ENCODE measurements at places on chromosomes 1 and 21.

DNA sequence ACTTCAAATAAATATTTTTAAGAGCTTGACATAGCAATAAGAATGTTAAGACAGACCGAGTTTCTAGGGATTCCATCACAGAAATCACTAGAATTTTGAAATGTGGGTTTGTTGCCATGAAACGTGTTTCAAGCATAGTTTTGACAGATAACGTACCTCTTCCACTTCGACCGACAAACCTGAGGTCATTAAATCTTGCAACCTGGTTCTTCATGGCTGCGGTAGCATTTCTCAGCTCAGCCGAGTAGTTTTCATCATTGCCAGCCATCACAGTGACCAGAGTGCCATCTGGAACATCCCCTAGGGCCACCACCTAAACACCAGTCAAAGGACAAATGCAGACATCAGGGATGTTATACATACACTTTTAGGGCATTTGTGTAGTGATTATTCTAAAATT, 168.7 kb downstream of the RUNX1 start:
- no peak for DNase-seq

- no peak for DNase-seq
Observed at GRCh38 chr1:54567961-54568360, 19.9 kb downstream of the ACOT11 start.

- no peak for DNase-seq
Observed at GRCh38 chr1:207978441-207978840, 67.5 kb upstream of the CD34 start.

GRCh38 chr1:151680391-151680790, 36.2 kb downstream of the CELF3 start:
- DNase-seq: no peak

GRCh38 chr1:78854556-78854955, 152.0 kb downstream of the ADGRL4 start:
- no peak for DNase-seq

- no peak for DNase-seq
Observed at GRCh38 chr1:205444931-205445645, 10.8 kb downstream of the BLACAT1 start.

DNA sequence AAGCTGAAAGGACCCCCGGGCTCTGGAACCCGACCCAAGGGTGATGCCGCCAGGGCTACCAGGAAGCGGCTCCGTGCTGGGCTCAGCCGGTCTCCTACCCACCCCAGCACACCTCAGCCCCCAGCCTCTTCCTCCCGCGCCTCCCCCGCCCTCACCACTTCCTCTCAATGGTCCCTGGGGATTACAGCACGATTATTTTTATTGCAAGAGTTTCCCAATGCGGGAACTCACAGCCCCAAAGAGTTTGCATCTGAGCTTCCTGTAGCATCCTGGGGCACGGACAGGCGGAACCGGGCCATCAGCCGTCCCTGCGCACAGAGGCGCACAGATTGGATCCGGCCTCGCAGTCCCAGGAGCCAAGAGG, 8.7 kb upstream of the SLX9 start:
- no peak for DNase-seq

GRCh38 chr1:43464681-43465504, 11.2 kb upstream of the HYI start:
- no peak for DNase-seq

GRCh38 chr1:3304246-3304645, 150.2 kb upstream of the ARHGEF16 start:
- DNase-seq: no peak

DNA sequence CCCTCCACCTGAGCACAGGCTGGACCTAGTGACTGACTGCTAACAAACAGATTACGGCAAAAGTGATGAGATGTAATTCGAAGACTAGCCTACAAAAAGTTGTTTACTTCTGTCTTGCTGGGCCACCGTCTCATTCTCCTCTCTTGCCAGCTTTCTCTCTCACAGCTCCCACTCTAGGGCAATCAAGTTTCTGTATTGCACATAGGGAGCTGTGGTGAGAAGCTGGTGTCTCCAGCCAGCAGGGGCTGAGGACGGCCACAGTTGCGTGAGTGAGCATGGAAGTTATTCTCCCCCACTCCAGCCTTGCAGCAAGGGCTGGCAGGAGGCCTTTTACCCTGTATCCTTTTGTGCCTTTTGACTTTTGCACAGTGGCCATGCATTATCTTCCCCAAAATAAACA, 8.6 kb upstream of the COL6A2 start:
- DNase-seq: no peak

GRCh38 chr1:9957726-9958125, 14.5 kb downstream of the NMNAT1 start:
- DNase-seq: no peak

DNA sequence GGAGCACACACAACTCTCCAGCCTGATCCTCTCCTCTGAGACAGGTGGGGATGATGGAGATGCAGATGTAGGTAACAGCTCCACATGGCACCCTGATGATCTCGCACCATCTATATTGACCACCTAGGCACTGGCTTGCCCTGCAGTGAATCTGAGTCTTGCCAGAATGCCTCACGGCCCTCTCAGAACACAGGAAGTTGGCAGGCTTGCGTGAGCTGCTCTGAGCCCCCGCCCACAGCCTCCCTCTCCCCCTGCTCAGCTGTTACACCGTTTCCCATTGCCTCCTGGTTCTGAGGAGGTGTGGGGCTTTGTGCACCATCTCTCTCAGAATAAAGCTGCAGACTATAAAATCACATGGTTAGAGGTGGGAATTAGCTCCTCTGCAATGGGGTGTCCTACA, 48.0 kb downstream of the URB2 start:
- no peak for DNase-seq

DNA sequence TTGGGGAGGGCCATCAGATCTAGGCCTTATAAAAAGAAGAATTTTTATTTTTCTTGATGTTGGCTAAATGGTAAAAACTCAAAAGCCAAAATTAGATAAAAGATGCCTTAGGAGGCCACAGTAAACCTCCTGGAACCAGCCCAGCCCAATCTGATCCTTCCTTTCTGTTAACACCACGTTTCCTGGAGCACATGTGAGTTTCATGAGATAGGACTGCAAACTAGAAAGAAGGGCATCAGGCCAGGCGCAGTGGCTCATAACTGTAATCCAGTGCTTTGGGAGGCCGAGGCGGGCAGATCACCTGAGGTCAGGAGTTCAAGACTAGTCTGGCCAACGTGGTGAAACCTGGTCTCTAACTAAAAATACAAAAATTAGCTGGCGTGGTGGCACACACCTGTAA, 6.7 kb downstream of the HSF2BP start:
- DNase-seq: no peak

- DNase-seq: peak; percentile 17
Observed at GRCh38 chr1:16048573-16049189, 5.1 kb downstream of the CLCNKB start.

DNA sequence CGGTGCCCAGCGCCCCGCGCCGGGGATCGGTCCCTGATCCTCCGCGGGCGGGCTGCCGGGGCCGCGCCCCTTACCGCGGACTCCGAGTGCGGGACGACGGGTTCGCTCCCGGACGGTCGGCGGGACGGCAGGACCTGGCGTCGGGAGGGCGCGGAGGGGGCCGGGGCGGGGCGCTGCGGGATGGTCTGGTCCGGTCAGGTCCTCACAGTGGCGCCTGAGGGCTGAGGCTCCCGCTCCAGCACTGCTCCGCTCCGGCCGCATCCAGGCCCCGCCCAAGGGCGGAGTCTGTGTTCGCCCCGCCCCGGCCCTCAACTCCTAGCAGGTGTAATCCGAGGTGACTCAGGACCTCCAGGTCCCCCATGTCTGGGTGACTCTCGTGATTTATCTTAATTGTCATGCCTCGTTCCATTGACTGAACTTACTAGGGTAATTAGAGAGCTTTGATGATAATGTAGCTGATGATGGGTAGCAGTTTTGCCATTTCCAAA, at the start of gene RAB3B:
TSS of gene RAB3B (minus strand) at position 223 of the 488 bp plus-strand sequence. CDS start 13,583 bp downstream, outside the sequence.
- peak; percentile 75 for DNase-seq

GRCh38 chr1:67190942-67191341, 24.7 kb downstream of the IL23R start:
- DNase-seq: no peak

DNA sequence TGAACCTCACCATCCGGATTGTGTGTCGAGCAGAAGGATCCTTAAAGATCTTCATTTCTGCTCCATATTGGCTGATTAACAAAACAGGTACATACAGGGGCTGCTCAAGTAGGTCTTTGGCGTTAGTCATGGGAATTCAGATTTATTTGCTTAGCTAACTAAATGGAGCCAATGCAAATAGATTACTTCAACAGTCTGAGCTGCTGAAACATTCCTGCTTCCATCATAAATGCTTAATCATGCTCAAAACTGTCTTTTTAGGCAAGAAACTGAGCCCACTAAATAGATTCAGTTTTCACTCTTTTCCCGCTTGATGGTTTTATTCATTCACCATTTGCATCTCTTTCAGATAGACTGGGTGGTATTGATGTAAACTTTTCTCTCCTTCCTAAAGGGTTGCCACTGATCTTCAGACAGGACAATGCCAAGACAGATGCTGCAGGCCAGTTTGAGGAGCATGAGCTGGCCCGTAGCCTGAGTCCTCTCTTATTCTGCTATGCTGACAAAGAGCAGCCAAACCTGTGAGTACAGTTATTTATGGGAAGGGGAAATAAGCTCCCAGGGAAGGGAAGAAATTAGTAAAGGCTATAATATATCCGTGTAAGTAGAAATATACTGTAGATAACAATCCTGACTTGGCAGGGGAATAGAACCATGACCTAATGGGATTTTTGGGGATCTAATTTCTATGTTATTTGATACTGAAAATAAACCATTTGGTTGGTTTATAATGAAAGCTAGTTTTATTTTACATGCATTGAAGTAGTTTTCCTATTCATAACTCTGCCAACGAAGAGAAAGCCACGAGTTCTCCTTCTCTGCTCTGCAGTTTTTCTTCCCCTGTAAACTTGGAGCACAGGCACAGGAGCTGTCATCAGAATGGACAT, 126.4 kb downstream of the VPS13D start:
- DNase-seq: no peak

DNA sequence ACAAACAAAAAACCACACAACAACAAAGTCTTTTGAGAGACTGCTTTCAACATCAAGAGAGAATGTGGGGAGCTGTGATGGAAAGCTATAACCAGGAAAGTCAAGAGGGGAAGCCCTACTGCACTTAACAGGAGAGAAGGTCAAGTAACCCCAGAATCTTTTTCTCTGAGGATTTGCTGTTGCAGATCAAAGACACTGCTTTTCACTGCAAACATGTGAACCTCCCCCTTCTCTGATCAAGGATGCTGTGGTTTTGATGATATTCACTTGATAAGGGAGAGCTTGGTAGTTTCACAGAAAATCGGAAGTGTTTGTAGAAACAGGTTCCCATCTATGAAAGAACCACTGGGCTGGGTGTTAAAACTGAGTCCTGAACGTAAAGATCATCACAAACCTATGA, 4.8 kb downstream of the ETV3 start:
- no peak for DNase-seq

DNA sequence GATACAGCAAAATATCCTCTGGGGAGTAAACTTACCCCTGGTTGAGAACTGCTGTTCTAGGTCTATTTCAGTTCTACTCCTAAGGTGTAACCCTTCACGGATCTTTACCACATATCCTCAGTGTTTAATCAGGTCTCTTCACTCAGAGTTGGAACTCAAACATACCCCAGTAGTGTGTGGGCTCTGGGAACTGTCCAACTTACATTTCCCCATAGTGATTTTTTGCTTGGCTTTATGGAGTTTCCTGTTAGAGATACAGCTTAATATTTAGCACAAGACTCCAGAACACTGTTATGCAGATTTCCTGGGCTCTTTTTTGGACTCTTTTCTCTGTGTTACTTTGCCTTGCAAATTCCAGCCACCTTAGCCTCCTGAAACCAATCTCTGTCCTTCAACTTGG, 26.7 kb upstream of the LIN9 start:
- DNase-seq: no peak

- DNase-seq: no peak
Observed at GRCh38 chr1:160332516-160332915, 10.5 kb downstream of the COPA start.

GRCh38 chr1:5514527-5515183, 477.6 kb downstream of the NPHP4 start:
- DNase-seq: peak; percentile 39

DNA sequence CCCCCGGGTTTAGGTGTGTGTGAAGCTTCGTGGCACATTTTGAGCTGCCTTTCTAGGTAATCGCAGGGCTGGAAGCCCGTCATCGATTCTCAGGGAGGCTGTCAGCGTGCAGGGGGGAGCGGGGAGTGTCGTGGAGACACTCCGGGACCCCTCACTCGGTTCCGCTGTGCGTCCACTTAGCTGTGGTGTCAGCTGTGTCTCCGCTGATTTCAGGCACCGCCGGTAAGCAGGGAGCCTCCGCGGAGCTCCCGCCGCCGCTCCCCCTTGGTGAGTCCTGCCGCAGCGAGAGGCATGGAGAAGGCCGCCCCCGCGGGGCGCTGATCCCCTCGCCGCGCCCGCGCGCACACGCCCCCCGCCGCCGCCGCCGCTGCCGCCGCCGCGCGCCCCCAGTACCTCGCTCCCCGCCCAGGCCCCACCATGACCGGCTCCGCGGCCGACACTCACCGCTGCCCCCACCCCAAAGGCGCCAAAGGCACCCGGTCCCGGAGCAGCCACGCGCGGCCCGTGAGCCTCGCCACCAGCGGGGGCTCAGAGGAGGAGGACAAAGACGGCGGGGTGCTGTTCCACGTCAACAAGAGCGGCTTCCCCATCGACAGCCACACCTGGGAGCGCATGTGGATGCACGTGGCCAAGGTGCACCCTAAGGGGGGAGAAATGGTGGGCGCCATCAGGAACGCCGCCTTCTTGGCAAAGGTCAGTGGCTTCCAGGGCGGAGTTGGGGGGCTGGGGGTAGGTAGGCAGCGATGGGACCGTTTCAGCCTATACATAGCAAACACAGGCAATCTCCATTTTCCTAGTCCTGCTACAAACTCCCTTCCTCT, 995 bp downstream of the VASH2 start:
- DNase-seq: no peak

DNA sequence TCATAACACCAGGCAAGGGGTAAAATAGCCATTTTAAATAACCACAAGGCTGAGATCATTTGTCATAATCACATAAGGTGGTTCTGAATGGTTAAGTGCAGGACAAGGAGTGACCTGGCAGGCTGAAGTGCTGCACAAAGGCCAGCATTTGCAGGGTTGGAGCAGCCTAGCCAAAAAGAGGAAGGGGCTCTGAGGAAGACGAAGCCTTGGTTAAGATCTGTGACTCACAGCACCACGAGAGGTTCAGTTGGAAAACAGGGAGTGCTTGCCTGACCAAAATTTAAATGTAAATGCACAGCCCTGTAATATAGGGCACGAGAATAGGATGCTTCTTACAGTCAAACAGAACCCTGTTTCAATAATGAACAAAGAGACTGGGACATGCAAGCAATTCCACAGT, 12.1 kb downstream of the ATP5PF start:
- no peak for DNase-seq

DNA sequence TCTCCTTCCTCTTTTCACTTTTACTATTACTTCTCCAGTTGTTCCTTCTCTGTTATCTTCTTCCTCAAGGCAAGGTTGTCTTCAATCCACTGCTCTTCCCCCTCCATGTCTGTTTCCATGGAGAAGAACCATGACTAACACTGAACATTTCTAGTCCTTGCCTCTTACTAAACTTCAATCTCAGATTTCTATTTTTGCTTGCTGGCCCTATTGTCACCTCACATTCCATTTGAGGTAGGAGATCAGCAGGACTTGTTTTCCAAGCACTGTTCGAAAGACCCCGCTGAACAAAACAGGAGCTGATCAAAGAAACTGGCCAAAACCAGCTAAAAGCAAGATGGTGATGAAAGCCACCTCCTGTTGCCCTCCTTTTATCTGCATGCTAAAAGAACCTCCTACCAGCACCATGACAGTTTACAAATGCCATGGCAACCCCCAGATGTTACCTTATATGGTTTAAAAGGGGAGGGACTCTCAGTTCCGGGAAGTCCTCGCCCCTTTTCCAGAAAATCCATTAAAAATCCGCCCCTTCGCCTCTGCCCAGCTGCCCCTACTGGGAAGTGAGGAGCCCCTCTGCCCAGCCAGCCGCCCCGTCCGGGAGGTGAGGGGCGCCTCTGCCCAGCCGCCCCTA, 22.6 kb downstream of the GON4L start:
- DNase-seq: no peak

Measured in stimulated activated CD8-positive, alpha-beta memory T cell treated with anti-CD3 and anti-CD28 coated beads, Interleukin-4, amount 100 ng/mL, for 4 hours (primary cell).